ENCODE measurements at places on chromosomes 13 and 19.

- no peak for DNase-seq
Measured at GRCh38 chr19:995051-995827, 5.0 kb upstream of the GRIN3B start.

DNA sequence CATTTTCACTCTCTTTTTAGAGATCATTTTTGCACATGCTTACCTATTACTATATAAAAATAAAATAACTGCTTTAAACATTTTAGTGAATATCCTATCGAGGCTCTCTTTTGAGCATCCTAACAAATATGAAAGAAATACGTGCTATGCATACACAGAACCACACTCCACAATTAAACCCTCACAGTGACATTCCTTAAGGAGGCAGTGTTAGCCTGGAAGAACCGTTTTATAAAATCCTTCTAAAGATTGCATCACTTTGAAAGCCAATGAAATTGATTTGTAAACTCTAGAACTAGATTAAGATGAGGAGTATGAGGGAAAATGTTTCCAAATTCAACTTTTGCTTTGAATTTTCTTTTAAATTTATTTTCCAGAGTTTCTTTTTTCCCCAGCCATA, 11.1 kb upstream of the ENOX1 start:
- DNase-seq, result peak; percentile 47

- no peak for DNase-seq
Measured at GRCh38 chr13:51313619-51314018, 25.9 kb upstream of the SERPINE3 start.

DNA sequence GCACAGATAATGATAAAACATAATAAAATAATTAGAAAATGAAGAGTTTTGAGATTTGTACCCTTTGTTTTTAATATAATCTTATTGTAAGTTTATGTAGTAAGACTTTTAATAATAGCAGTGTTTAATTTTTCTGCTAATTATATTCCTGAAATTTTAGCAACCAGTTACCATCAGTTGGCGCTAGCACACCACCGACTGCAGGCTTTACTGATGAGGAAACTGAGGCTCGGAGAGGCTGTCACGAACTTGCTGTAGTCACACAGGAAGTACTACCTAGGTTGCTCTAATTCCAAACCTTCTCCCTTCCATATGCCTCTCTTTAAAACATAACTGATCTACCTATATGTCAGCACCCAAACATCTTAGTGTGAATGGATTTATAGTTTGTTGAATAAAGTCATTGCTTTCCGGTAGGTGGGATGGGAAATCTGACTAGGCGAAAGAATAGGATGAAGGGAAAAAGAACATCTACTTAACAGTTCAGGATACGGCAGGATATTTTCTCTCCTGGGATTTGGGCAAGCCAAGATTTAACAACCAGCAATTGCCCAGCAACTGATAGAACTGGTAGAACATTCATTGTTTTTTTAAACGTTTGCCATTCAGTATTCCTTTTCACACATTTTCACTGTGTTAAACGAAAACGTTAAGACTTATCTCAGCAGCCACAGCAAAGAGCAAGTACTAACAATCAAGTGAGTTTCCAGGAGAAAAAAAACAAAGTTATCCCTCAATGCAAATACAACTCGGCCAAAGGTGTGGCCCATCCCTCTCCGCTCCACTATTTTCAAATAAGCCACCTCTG, 822 bp upstream of the RFXAP start:
- DNase-seq, result no peak

DNA sequence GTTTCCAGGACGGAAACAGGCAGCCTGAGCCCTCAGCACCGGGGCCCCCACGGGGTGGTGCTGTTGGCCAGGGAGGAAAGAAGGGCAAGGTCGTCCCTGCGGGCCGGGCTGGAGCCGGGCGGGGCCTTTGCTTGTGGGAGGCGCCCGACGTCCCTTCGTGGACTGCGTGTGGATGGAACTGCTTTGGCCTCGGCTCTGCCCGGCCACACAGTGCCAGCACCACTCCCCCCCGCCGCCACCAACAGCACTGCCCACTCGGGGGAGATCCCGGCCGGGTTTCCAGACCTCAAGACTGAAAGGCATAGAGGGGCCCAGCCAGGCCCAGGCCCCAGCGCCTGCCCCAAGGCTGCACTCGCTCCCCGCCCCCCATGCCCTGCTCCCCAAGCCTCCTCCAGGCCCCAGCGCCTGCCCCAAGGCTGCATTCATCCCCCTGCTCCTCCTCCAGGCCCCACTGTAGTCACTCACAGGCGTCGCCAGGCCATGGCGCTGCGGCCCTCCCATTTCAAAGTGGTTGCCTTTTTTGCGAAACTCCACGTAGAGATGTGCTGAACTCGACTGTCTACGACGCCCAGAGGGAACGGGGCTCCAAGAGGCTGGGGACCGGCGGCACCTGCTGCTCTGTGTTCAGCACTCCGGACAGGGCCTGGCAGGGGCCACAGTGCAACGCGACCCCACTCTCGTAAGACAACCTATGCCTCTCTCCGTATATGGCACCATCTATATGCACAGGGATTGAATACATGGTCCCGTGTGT, 22.5 kb downstream of the C13orf46 start:
- DNase-seq, result peak; percentile 83

GRCh38 chr19:50450369-50451222, 17.9 kb downstream of the MYBPC2 start:
- DNase-seq, result no peak

GRCh38 chr13:92947770-92948434, 278.7 kb upstream of the GPC6 start:
- DNase-seq, result no peak

DNA sequence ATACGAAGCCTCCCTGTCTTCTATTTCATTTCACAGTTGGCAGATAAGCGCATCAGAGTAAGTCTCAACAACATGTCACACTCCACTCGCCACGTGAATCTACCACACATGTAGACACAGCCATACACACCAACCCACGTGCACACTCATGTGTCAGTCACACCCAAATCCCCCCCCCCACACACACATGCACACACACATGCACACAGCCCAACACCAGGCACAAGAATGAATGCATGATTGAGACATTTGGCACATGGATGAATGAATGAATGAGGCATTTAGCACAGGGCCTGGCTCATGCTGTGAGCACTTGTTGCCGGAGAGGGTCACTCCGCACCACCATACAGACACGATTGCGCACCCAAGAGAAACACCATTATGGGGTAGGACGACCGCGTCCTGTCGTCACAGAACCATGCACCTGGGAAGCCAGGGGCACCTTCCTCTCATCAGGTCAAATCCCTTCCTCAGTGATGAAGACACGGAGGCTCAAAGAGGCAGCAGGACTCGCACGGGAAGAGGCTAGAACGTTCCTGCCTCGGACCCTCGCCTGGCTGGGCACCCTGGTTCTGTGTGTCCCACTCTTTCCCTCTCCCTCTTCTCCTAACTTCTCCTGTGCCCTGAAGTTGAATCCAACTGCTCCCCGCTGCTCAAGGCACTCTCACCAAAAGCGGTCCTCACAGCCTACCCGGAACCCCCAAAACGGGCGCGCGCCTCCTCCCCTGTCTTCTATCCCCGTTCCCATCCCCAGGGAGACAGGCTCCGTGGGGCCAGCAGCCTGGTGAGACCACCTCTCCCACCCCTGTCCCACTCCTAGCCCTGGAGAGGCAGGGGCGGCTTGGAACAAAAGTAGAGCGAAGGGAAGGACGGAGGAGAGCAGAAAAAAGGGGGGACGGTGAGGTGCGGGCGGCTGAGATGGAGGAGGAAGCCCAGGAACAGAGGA, 1.3 kb downstream of the MEIS3 start:
- no peak for DNase-seq

GRCh38 chr19:33845498-33845897, 48.8 kb downstream of the KCTD15 start:
- no peak for DNase-seq

- DNase-seq, result peak; percentile 9
Measured at GRCh38 chr19:34556488-34556887, 74.9 kb downstream of the WTIP start.

DNA sequence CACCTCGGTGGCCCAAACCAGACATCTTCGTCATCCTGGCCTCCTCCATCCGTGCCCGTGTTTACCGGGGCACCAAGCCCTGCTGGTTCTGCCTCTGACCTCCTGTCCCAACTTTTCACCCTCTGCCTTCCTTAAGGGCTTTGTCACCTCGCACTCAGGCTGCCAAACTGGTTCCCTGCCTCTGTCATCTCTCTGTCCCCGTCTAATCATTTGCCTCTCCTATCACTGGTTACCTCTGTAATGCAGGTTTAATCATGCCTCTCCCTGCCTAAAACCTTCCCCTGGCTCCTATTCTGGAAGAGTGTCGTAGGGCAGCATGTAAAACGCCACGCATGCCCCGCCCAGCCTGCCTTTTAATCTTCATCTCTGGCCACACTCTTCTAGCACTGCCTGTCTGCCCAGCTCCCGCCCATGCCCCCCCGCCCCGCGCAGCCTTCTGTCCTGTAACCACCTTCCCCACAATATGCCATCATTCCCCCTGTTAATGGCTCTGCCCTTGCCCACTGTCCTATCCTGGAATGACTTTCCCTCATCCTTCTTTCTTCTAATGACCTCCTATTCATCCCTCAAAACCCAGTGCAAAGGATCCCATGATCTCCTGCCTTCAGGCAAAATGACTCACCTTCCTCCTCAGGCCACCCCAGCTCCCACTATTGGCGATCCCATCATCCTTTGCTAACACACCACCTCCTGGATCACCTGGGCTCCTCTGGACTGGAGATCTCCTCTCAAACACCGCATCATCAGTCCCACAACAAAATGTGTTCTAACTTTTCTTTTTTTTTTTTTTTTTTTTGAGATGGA, 66.7 kb downstream of the PEX11G start:
- no peak for DNase-seq

GRCh38 chr13:95319551-95320274, 18.5 kb upstream of the ABCC4 start:
- no peak for DNase-seq

DNA sequence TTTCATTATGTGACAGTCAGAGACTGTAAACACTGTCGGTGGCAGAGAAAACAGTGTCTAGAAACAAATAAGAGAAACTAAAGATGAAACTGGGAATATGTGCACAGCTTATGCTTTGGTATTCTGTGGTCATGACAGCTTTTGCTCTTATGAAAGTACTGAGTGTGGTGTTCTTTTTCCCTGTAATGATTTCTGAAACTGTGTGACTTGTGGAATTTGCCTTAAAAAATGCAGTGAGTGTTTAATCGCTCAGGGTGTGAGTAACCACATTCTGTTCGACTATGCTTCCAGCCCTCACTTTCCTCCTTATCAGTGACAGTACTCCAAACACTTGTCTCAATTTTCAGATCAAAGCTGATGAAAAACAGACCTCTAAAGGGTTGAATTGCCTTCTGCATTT, 66.9 kb upstream of the DIAPH3 start:
- peak; percentile 69 for DNase-seq

DNA sequence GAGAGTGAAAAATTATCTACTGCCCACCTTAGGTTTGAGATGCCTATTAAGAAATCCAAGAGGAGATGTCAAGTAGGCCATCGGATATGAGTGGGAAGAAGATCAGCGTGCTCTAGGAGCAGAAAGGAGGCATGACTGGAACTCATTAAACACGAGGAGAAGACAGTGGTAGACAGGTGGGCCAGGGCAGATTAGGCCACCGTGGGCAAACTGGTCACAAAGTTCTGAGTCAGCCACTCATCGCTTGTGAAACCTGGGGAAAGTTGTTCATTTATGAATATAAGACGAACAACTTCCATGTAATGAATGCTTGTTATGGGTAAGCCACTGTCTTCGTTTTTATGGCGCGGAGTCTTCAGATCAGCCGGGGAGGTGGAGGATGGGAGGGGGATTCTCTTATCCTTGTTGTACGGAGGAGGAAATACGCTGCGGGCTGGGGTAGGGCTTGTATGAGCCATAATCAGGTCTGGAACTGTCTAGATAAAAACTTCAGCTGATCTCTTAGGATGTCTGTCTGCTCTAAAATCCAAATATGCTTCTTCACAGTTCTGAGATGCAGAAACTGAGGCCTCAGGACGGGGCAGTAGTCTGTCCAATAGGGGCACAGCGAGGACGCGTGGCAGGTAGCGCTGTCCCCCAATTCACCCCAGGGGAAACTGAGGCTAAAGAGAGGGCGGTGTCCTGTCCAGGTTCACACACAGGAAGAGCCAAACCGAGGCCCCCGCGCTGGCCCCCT, 1.1 kb upstream of the ZNF444 start:
- peak; percentile 11 for DNase-seq

Measured in choroid plexus epithelial cell (primary cell).